ENCODE measurements at places on chromosomes 3 and 15. TPM values are rescaled to one million over a fixed set of nuclear protein-coding genes. Genes with fewer than 3 reads are reported as not detected.

DNA sequence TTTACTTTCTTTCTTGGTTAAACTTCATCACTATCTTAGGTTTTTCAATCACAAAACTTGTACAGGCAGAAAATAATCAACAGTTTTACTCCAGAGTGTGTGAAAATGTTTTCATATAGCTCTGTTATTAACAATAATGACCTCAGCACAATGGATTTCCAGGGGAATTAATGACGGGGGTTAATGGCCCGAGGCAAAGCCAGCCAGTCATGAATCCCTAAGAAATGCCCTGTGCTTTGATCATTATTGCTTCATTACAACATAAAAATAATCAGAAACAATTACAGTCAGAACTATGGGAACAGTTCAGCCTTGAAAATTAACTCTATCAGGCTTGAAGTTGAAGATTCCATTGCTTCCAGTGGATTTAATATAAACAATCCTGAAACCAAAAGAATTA lies 875.4 kb downstream of the ROBO2 start:
- no peak for DNase-seq

Gene MINAR1
- 0.91 TPM for total RNA-seq

- DNase-seq, result no peak
These were observed 55.3 kb downstream of the CLDN1 start for GRCh38 chr3:190266913-190267290.

GRCh38 chr3:115092220-115092791 lies 54.8 kb downstream of the ZBTB20 start:
- DNase-seq, result peak; percentile 74

DNA sequence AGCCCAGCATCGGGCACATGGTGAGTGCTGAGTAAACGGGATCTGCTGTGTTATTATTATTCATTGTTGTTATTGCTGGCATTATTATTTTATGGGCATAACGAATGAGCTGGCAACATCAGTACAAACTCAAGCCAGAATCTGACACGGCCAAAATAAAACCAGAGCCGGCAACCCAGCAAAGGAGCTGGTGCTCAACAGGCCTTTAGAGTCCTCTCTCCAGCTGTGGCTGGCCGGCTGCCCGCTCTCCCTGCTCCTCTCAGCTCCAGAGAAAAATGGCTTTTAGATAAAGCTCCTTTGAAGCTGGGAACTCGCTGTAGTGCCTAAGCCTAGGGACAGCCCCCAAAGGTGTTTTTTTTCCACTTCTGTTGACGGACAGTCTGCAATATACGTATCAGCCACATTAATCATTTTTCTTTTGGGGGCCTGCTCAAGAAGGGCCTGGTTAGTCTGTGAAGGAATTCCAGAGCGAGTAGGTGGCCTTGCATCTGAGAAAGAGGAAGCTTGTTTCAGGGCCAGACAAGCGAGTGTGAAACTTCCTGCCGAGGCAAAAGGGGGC lies 193.9 kb upstream of the UBE2E1 start:
- peak; percentile 85 for DNase-seq

DNA sequence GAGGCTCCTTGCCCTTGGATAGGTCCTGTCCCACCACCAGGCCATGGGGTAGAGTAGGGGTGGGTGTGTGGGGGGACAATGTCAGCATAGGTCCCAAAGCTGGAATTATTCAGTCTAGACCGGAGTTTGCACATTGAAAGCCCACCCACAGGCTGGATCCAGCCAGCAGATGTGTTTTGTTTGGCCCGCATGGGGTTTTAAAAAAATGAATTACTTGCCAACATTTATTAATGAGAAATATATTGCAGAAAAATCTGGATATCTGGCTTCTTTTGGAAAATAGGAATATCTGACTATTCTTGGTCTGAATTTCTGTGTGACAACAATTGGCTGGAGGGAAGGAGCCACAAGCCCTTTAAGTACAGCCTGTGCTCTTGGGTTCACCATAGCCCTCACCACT lies 17.3 kb upstream of the LRIG1 start:
- DNase-seq, result no peak

DNA sequence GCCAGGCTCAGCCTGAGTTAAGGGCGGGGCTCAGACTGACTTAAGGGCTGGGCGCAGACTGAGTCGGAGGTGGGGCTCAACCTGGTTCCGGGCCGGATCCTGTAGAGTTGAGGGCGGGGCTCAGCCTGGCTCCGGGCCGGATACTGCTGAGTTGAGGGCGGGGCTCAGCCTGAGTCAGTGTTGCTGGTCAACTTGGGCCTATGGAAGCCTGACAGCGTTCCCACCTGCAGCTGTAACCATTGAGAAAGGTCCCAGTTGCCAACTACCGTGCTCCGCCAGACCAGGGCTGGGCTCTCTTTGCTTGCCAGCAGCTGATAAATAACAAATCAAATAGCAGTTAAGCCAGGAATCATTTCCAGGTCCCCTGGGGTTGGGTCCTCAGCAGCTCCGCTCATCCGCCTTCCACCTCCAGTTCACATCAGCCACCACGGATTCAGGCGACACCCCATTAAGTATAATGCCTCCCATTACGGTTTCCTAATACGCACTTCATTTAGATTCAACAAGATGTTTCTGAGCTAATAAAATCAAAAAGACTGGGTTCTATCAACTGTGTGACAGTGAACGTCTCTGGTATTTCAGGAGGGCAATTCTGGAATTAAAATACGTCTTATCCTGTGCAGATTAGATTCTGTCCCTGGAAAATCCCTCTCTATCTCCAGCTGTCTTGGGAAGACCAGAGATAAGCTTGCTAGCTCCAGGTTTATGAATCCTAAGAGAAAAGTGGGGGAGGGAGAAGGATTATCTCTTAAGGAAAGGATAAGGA lies 7.3 kb downstream of the GRIP2 start:
- DNase-seq, result peak; percentile 77

DNA sequence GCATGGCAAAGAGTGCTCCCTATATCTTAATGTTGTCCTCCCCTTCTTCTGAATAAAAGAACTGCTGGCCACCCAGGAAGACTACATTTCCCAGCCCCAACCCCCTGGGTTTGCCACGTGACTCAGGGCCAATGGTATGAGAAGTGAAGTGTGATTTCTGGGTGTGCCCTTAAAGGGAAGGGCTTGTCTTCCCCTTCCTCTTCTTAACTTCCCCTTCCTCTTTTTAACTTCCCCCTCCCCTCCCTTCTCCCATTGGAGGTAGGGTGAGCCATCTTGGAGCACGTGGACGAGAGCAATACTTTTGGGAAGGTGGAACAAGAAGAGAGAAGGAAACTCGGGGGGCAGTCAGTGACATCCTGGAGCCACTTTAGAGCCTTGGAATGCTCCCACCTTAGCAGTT lies 6.8 kb upstream of the KBTBD12 start:
- no peak for DNase-seq
